Upper lobe of right lung (tissue), 1 donor: ENCODE measurements at places on chromosomes 2 and 18.

- no peak for DNase-seq
Measured at GRCh38 chr2:210558708-210559107, 2.3 kb downstream of the CPS1 start.

DNA sequence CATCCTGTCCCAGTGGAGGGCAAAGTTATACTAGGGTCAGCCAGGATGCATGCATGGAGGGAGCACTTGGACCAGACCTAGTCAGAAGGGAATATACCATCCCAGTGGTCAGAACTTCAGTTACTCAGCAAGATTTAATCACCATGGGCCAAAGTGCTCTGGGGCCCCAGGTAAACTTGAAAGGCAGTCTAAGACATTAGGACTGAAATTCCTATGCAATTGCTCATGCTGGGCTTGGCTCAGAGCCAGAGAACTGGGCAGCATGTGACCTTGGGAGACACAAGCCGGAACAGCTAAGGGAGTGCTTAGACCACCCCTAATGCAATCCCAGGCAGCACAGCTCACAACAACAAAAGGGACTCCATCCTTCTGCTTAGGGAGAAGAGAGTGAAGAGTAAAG is 401.3 kb downstream of the KCNJ3 start:
- DNase-seq, result no peak

- no peak for DNase-seq
Measured at GRCh38 chr2:205273148-205273547, 409.2 kb upstream of the NRP2 start.

DNA sequence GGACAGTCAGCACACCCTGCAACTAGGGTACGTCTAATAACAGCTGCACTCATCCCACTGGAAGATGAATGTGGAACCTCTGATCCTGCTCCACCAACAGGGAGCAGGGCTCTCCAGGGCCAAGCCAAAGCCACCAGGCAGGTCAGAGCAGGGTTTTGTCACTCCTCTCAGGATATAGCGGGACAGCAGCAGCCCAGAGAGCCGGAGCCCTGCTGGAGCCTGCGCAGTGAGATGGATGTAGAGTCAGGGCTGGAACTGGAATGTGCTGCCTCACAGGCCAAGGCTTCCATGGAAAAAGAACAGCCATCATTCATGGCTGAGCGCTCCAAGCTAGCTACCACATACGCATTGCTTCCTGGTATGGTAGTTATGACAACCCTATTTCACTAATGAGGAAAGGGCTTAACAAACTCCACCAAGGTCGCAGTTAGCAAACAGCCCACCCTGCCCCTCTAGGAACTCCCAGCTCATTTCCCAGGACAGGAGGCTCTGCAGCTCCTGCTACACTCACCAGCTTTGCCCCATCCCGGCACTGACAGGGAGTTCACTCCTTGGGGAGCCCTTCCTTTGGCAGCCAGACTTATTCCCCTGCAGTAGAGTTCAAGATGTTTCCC is 85.2 kb downstream of the HS1BP3 start:
- no peak for DNase-seq

DNA sequence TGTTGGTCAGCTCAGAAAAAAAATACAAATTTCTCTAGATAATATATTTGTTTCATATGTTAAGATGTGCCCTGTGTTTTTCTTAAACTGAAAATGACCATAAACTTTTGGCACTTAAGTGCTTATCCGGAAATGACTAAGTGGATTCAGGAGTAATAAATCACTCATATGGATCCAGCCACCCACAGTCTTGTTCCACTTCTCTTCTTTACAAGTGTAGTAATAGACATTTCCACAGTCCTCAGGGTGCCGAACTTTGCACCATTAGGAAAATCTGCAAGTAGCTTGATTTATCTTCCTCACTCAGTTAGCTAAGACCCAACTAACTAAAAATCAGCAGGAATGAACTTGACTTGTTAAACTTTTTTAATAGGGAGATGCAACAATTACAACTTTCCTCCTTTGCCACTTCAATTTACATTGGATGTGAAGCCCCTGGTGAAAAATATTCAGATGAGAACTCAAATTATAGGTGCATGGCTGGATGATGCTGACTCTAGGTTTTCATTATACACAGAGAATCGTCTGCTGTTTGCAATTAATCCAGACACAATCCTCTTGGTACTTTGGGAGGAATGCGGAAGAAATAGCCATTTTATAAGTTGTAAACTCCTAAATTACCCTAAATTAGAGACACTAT is 322.5 kb downstream of the ARHGAP15 start:
- DNase-seq, result no peak

GRCh38 chr2:26366957-26367356 is 20.4 kb upstream of the ADGRF3 start:
- no peak for DNase-seq

GRCh38 chr2:121746071-121746578 is 9.3 kb upstream of the TSN start:
- DNase-seq, result no peak

- no peak for DNase-seq
Measured at GRCh38 chr2:220212296-220213080, 585.1 kb downstream of the SLC4A3 start.

DNA sequence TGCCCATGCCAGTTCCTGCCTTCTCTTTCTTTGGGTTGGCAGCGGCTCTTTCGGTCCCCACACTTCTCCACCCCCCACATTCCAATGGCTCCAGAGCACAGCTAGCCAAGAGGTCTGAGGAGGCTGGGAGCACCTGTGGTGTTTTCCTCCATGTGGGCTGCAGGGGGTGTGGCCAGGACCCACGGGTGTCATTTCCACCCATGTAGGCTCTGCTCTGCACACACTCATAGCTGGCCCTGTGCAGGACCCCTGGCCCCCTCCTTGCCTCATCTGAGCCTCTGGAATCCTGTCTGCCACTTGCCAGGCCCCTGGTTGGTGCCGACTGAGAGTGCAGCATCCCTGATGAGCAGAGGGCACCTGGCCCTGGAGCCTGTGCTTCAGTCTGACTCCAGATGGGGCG is 46.3 kb downstream of the DYSF start:
- peak; percentile 12 for DNase-seq

GRCh38 chr18:25786758-25787157 is 303.7 kb downstream of the SS18 start:
- DNase-seq, result no peak

DNA sequence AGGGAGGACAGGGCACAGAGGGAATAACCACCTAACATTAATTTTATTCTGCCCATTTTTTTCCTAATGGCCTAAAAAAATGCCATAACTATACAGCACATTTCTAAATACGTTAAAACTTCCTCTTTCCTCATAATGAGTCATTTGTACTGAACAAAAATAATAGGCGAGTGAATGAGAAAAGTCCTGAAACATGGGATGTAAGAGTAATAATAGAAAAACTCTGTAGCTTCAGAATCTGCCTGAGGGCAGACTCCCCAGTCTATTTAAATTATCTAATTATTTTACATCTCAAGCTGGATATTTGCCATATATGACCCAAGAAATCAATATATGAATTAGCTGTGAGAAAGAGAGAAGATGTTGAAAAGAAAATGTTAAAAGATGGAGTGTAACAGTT is 285.1 kb downstream of the TMX3 start:
- no peak for DNase-seq

- DNase-seq, result no peak
Measured at GRCh38 chr2:186515376-186515775, 29.3 kb downstream of the ZC3H15 start.

DNA sequence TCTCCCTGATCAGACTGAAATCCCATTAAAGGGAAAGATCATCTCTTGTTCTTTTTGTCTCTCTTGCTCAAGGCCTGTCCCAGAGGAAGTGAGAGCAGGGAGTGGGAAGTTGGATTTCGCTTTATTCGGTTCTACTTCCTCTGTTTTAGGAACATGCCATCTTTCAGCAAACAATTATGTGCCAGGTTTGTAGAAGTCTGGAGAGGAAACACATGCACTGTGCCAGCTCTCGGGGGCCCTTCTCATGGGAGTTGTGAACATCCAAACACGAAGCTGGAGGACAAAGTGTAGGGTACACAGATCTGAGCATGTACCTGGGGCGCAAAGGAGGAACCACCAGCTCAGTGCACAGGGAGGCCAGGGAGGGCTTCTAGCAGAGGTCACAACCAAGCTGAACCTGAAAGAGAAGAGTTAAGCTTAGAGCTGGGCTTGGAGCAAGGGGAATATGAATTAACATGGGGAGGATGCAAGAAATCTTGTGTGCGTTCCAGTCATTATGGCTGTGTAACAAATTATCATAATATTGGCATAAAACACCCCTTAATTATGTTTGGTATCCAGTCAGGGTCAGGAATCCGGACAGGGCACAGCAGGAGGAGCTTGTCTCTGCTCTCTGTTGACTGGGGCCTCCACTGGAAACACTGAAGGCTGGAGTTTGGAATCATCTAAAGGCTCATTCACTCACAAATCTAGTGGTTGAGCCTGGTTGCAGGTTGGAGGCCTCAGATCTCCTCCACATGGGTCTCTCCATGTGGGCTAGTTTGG is 128.6 kb downstream of the ZFP36L2 start:
- DNase-seq, result no peak

DNA sequence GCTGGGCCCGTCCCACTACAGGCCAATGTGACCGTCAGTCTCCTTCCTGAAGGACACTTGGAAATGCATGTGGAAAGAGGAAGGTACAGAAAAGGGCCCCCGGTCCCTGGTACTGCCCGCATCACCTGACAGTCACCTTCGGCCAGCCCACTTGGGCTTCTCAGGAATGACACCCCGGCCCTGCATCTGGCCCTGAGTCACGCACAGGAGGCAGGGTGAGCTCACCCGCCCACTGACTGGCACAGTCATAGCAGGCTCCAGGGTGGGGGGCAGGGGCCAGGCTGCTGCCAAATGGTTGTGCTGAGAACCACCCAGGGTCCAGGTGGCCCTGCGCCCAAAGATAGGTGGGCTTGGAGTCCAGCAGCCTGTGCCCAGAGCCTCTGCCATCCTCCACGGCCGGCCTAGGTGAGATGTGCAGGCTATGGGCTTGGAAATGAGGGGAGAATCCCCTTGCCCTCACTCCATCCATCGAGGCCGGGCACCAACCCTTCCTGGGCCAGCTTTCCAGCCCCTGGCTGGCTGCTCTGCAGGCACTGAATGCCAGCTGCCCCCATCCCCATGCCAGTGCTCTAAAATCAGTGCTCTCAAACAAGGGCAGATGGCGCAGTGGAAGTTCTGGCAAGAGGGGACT is 14.1 kb downstream of the EMX1 start:
- peak; percentile 55 for DNase-seq

DNA sequence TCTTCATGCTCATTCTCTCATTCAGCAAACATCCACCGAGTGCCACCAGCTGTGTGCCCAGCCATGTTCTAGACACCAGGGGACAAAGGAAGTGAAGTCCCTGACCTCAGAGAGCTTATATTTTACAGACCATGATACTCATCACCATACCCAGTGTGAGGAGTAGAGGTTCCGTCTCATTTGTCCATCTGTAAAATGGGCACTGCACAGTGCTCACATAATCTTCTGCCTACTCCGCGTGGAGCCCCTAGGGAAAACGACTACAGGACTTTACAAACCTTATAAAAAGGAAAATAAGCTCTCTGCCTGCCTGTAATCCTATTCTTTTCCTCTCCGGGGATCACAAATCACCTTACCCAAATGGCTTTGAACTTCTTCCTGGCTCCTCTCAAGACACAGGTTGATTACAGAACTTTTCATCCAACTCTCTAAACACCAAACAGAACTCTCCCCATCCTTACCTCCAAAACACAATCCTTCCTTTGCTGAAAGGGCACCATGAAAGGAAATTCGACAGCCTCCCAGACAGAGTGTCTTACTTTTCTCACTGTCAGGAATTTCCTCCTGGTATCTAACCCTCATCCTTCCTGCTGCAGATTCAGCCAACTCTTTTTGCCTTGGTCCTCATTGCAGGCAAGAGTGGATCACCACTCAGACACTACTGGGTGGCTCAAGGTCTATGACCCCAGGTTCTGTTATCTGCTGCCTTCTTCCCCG is 99.5 kb downstream of the TNS1 start:
- DNase-seq, result no peak

DNA sequence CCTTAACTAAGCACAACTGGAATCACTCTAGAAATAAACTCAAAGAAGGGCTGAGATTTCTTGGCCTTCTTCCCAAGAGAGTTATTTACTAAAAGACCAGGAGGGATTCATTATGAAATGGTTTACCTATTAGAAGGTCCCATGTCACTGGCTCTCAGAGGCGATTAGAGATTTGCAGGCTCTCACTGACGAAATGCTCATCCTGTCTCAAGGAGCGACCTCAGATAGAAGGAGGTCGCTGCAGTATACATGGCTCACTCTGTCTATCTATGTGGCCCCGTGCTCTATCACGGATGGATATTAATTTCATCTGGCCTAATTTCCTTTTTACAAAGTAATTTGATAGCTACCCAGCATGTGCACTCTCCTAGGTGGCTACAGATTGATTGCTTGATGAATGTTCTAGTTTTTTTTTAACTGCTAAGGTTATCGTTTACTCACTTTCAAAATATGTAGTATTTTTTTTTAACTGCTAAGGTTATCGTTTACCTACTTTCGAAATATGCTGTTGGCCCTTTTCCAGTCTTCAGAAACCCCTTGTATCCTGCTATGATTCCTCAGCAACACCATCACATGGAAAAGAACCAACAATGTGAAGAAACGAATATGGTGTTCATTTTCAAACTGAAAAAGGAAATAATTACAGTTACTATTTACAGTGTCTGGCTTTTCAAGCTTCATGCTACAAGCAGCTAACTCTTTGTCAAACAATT is 9.1 kb downstream of the SMIM21 start:
- no peak for DNase-seq

DNA sequence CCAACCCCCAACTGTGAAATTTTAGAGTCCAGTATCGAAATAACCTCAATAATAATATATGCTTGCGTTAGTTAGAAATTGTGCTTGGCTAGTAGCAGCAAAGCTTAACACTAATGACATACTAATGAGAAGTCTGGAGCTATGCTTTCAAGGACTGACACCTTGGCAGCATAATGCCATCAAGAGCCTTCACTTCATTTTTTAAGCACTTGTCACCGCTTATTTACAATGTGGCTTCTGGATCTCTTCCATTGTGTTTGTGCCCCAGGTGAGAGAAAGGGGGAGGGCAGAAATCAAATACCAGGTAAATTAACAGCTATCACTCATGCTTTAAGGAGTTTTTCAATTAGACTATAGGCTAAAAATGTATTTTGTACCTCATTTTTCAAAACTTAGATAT is 101.5 kb downstream of the CDH7 start:
- DNase-seq, result no peak

DNA sequence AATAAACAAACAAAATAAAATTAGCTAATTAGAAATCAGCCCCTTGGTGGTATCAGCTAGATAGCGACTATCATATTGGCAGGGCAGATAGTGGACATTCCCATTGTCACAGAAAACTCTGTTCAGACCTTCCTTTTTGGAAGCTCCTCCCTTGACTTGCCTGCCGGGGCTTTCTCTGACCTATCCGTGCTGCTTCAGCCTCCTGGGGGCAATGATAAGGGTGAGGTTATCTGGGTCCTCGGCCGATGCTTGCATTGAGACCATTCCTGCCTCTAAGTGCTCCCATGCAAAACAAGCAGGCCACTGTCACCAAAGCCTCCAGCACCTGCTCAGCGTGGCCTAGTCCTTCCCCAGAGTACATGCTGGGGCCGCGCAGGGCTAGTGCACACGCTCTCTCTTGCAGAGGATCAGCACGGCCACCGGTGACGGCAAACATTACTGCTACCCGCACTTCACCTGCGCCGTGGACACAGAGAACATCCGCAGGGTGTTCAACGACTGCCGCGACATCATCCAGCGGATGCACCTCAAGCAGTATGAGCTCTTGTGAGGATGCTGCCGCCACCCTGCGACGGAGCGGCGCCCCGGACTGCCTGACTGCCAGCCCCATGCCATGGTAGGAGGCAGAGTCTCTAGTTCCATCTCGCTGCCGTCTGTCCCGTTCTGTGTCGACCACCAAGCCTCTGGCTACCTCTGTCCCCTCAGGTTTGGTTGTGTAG is 27.4 kb downstream of the MPPE1 start:
- DNase-seq, result no peak

- DNase-seq, result no peak
Measured at GRCh38 chr2:231425291-231425810, 29.8 kb downstream of the B3GNT7 start.
